ENCODE measurements at places on chromosomes 5 and 9.
A peak's percentile ranks its signal among the peaks of the same experiment; 100 is the strongest.

GRCh38 chr5:7868427-7868772 lies 431 bp downstream of the FASTKD3 start:
- DNase-seq = no peak

- no peak for DNase-seq
Observed at GRCh38 chr9:27352457-27353165, 55.7 kb upstream of the EQTN start.

DNA sequence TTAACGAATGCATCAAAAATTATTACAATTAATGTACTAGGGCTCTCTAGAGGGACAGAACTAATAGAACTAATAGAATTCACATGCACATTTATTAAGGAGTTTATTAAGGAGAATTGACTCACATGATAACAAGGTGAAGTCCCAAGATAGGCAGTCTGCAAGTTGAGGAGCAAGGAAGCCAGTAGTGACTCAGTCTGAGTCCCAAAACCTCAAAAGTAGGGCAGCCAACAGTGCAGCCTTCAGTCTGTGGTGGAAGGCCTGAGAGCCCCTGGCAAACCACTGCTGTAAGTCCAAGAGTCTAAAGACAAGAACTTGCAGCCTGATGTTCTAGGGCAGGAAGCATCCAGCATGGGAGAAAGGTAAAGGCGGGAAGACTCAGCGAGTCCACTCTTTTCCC lies 633.8 kb downstream of the SEMA5A start:
- DNase-seq = no peak

- no peak for DNase-seq
Observed at GRCh38 chr9:89526667-89527066, 28.8 kb upstream of the SEMA4D start.

DNA sequence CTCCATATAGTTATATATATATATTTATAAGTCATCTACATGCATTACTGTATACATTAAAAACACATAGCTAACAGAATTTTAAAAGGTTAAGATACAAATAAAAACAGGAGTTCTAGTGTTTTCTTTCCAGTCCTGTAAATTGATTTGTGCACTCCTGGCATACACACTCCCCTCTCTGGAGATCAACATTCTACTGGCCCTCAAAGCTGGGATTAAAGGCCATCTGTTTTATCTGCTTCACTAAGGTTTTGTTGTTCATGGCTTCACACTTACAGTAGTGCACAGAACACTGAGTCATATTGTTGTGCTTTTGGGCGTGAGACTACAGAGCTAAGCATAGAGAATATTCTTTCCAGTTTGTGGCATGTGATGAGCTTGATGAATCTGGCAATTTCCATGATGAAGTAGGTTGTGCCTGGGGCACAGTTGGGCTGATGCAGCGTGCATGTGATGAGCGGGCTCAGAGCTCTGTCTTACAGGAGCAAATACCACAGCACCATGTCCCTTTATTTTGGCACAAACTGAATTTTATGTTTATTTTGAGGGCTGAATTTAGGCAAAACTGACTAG lies 98.2 kb downstream of the TAF11L14 start:
- DNase-seq = no peak

GRCh38 chr9:78013934-78014333 lies 17.7 kb downstream of the GNAQ start:
- no peak for DNase-seq

DNA sequence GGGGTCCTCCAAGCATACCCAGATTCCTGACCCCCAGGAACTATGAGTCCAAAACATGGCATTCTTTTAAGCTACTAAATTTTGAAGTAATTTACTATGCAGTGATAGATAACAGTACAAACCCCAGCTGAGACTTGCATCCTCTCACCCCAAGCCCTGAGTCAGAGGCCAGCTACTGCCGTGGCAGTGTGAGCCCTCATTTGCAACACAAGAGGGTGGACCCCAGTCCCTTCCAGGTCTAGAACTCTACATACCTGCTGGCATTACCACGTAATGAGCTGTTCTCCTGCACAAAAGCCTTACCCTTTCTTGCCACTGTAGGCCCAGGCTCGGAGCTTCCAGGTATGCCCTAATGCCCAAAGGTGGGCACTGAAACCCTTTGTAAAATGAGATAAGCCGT lies 108.6 kb upstream of the ERCC6L2 start:
- no peak for DNase-seq

- no peak for DNase-seq
Observed at GRCh38 chr9:132708769-132709430, 38.6 kb downstream of the GTF3C4 start.

DNA sequence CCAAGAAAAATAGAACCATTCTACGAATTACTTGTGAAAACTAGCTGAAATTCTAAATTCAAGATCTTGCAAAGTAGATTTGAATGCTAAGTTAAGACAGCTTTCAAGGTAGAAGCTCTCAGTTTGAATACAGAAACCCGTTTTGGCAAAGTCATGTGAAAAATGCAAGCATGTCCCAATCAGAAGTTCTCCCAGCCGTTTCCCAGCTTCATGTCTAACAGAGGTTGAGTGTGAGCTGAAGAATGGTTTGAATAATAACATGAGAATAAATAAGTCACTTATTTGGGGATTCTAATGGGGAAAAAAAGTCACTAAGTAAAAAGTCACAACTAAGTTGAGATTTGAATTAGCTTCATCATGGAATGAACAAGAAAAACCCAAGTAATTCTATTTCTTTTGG lies 152.5 kb upstream of the MAP3K1 start:
- DNase-seq = no peak

- peak; percentile 5 for DNase-seq
Observed at GRCh38 chr5:109016300-109016699, 268.6 kb downstream of the FER start.

GRCh38 chr9:16062542-16063240 lies 509.8 kb downstream of the CCDC171 start:
- no peak for DNase-seq

Data from large intestine (tissue), 12 donors.